ENCODE measurements at places on chromosomes 12 and 14.

DNA sequence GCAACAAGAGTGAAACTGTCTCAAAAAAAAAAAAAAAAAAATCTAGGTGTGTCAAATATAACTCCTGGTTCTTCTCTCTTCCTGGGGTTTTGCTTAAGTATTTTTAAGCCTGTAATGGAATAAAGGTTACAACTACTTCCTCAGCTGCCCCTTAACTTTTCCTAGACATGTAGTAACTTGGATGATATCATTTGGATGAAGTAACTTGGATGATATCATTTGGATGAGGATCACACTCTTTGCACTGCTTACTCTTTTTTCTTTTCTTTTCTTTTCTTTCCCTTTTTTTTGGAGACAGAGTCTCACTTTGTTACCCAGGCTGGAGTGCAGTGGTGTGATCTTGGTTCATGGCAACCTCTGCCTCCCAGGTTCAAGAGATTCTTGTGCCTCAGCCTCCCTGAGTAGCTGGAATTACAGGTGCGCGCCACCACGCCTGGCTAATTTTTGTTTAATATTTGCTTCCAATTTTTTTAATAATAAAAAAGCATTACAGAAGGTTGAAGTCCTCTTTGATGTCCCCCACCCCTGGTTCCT, 775 bp upstream of the FAM186A start:
- no peak for DNase-seq

- DNase-seq = no peak
Observed at GRCh38 chr14:99296517-99296916, 24.5 kb upstream of the BCL11B start.

GRCh38 chr12:130461839-130462557, 124.3 kb downstream of the PIWIL1 start:
- no peak for DNase-seq

GRCh38 chr12:7090222-7090998, 1.8 kb downstream of the C1R start:
- no peak for DNase-seq

DNA sequence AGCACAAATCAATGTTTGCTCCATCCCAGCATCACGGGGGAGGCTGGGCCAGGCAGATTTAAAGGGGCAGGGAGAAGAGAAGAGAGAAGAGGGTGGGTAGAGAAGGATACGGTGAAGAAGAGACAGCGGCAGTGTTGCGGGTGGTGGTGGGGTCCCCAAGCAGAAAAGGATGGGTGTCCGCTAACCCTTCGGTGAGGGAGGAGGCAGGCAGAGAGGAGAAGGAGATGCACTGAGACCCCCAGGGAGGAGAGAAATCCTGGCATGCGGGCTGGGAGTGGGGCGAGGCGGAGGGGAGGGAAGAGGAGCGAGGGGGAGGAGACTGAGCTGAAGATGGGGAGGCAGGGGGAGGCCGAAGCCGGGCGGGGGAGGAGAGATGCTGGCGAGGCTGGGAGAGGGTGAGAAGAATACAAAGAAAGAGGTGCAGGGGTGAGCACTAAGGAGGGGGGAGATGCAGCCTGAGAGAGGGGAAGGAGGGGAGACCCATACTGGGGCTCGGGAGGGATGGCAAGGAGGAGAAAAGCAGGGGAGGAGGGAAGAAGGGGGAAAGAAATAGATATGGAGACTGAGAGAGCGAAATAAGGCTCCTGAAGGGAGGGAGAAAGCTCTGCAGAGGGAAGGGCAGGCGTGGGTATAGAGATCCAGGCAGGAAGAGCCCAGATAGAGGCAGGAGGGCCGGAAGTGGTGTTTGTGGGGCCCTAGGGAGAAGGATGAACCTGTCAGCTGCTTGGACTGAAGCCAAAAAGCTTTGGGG, at the start of gene JPH4:
Gene JPH4 (minus strand): TSS at position 231 of the 751 bp plus-strand sequence. CDS start 1,337 bp downstream, outside the sequence.
- no peak for DNase-seq
